Activated CD4-positive, CD25-positive, alpha-beta regulatory T cell (primary cell): ENCODE measurements at places on chromosomes 7 and 10.

DNA sequence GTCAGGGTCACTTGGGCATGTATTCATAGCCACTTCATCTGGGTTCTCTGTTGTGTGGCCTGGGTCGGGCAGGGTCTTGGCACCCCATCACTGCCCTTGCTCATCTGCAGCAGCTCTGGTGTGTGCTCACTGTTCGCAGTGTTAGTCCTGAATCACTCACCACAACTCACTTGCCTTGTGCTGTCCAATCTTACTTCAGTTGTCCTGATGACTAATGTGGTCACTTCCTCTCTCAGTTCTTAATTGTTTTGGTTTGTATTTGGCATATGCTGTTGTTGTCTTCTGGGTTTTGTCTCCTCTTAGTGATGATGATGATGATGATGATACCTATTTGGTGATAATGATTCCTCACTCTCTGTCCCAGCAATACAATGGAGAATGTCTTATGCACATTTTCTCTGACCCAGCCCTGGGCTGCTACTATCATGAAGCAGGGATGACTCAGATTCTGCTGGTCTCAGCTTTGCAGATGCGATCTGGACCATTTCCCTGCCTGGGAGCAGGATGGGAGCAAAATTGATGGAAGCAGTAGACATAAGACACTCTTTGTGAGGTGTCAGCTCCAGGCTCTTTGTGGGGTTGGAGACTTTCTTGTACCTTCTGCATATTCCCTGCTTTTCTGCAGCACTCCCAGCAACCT lies 17.0 kb downstream of the ADRA2A start:
- DNase-seq: no peak

DNA sequence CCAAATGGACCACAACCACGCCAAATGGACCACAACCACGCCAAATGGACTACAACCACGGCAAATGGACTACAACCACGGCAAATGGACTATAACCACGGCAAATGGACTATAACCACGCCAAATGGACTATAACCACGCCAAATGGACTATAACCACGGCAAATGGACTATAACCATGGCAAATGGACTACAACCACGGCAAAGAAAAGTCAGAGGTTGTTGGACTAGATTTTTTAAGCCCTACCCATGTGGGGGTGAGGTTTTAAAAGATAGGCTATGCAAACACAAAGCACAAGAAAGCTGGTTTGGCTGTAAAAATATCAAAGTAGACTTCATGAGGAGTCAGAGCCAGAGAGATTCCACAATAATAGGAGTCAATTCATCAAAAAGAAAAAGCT lies 55.8 kb downstream of the NCAPG2 start:
- no peak for DNase-seq

DNA sequence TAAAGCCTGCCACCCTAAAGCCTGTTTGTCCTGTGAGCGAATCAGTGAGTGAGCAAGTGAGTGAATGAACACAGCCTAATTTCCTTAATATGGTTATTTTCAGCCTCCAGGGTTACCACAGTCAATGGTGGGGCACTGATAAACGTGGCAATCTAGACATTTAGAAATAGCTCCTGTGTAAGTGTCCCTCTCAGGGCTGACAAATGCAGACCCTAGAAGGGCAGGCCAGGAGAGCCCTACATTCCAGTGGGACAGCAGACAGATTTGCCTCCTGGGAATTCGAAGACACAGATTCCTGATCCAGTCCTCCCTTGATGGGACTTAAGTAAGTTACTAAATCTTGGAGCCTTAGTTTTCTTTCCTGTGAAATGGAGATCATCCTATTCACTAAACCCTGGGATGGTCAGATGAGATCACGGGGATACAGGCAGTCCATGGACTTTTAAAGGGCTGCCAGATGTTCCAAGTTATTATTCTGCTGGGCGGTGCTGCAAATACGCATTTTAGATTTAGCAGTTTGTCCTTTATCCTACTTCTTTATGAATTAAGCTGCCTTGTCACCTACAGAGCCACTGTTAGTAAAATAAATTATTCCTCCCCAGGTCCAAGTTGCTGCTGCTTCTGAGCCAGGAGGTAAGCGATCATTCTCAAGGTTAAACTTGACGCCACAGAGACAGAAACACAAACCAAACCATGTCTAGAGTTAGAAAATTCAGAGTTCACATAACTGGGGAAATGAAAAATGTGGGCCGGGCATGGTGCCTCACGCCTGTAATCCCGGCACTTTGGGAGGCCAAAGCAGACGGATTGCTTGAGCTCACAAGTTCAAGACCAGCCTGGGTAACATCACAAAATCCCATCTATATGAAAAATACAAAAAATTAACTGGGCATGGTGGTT lies 54.8 kb upstream of the TM9SF3 start:
- DNase-seq: no peak

GRCh38 chr7:116815041-116815440 lies 47.3 kb upstream of the CAPZA2 start:
- no peak for DNase-seq

- no peak for DNase-seq
Measured at GRCh38 chr7:100571829-100572116, 1.9 kb downstream of the SAP25 start.
